Foreskin melanocyte (primary cell): ENCODE measurements at places on chromosomes 16 and 17.

DNA sequence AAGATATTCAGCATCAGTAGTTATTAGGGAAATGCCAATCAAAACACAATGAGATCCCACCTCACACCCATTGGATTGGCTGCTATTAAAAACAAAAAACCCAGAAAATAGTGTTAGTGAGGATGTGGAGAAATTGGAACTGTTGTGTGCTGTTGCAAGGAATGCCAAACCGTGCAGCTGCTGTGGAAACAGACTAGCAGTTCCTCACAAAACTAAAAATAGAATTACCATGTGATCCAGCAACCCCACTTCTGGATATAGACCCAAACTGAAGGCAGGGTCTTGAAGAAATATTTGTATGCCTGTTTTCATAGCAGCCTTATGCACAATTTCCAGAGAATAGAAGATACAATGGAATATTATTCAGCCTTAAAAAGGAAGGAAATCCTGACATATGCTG, 46.0 kb downstream of the FOXK2 start:
- DNase-seq, result peak; percentile 78

DNA sequence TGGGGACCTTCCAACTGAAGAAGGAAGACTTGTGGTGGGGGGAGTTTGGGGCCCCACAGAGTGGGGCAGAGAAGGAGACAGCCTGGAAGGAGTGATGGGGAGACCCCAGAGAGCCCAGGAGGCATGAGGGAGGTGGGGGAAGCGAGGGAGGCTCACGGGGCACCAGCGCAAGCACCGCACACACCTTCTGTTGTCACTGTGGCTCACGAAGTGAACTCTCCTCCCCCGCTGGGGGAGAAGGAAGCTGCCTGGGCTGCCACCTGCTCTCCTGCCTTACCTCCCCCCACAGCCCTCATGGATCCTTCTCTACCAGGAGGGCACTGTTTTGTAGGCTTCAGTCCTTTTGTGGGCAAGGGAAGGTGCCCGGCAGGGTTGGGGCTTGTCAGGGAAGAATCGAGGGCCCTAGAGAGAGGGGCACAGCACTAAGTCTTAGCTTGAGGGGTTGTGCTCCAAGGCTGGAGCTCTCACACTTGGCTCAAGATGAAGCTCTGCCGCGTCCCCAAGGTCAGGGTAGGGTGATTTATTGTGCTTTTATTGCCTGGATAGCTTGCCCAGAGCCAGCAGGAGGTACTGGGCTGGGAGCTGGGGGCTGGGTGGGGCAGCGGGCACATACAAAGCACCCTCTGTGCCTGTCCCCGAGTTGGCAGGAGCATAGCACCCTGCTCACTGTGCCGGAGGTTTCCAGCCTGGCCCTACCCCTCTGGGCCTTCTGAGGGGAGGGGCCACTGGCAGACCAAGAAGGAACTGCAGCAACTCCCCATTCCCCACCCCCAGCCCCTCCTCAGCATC, 4.6 kb upstream of the STARD3 start:
- DNase-seq, result no peak

DNA sequence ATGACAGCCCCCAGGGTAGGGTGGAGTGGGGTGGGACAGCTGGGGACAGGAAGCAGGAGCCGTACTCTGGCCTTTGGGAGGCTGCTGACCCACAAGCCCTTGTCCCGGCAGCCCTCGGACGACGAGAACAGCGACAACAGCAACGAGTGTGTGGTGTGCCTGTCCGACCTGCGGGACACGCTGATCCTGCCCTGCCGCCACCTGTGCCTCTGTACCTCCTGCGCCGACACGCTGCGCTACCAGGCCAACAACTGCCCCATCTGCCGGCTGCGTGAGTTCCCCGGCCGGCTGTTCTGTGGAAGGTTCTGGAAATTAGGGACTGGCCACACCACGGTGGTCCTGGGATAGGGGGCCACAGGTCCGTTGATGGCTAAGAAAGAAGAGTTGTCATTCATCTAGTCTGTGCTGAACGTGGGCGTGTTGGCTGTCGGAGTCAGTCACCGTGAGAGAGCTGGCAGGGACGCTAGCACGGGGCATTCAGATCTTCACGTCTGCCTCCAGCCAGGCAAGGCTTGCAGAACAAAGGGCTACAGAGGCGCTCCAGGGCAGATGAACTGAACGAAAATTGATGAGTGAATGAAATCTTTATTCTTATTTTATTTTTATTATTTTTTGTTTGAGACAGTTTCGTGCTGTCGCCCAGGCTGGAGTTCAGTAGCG, 19.8 kb upstream of the NUDT16L1 start:
- DNase-seq, result peak; percentile 42

- no peak for DNase-seq
Observed at GRCh38 chr16:25371342-25371741, 113.7 kb upstream of the ZKSCAN2 start.

- DNase-seq, result no peak
Observed at GRCh38 chr17:30368912-30369720, 9.6 kb upstream of the CPD start.

- DNase-seq, result no peak
Observed at GRCh38 chr16:65176603-65177002, 54.7 kb upstream of the CDH11 start.

DNA sequence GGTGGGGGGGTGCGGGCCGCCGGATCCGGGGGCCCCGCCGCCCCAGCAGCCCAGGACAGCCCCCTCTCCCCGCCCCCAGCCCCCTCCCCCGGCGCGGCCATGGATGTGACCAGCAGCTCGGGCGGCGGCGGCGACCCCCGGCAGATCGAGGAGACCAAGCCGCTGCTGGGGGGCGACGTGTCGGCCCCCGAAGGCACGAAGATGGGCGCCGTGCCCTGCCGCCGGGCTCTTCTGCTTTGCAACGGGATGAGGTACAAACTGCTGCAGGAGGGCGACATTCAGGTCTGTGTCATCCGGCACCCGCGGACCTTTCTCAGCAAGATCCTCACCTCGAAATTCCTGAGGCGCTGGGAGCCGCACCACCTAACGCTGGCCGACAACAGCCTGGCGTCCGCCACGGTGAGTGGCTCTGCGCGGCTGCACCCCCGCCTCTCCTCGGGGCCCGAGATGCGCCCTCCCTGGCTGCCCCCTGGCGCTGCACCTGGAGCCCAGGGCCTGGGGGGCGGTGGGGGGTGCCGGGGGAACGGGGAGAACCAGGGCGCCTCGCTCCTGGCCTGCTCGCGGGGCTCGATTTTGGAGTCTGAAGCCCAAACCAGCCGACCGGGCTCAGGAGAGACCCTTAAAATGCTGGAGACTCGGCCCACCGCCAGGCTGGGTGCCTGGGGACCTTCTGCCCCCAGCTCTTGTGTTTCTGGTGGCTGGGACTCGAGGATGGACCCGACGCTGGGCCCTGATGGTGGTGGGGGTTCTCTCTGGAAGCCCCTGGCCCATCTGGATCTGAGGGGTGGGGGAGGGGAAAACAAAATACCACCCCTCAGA, 744 bp downstream of the CMIP start:
- DNase-seq, result no peak
